ENCODE measurements at places on chromosomes 11 and 22.
A peak's percentile ranks its signal among the peaks of the same experiment; 100 is the strongest.

DNA sequence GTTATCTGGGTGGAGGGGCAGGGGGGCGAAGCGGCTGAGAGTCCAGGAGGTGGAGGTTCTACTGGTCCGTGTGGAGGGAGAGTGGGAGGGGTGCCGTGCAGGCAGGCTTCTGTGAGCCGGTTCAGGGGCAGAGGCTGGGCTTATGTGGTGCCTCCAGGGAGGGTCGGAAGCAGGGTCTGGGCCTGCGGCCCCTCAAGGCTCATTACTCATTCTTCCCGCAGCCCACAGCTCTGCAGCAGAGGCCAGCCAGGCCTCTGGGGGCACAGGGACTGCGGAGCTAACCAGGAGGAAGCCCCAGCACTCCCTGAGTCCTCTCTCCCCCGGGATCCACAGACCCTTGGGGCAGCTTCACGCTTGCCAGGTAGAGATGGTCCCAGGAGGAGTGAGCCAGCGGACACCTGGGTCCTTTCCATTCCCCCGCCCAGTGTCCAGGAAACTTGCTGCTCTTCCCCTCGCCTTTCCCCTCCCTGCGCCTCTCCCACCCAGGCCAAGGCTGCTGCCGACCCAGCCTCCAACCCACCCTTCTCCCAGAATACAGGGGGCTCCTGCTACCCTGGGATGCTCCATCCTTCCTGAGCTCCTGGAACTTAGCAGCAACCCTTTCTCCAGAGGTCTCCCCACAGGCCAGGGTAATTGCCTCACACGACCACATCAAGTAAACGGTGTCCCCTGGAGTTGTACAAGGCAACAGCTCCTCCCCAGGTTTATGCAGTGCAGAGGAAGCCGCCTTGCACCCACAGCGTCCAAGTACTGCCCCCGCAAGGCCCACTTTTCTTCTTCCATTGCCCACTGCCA is 6.3 kb downstream of the NRXN2 start:
- DNase-seq: no peak

GRCh38 chr11:128506999-128507611 is 80.3 kb downstream of the ETS1 start:
- peak; percentile 63 for DNase-seq

DNA sequence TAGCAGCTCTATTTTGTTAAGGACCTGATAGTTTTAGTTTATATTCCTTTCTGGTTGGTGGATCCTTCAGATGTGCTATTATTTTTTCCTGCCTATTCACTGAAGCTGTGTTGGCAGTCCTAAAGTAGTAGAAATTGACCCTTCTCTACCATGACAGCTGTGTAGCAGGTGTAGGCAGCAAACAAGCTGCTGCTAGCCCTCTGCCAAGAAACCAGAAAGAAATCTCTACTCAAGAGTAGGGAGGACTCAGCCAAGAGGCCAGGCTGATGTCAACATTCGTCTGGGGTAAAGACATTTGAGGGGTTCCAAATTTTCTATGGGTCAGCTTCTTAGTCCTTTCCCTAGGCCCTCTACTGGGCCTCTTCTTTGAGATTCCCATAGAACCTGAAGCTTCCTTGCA is 51.2 kb downstream of the CSTF3 start:
- DNase-seq: no peak

DNA sequence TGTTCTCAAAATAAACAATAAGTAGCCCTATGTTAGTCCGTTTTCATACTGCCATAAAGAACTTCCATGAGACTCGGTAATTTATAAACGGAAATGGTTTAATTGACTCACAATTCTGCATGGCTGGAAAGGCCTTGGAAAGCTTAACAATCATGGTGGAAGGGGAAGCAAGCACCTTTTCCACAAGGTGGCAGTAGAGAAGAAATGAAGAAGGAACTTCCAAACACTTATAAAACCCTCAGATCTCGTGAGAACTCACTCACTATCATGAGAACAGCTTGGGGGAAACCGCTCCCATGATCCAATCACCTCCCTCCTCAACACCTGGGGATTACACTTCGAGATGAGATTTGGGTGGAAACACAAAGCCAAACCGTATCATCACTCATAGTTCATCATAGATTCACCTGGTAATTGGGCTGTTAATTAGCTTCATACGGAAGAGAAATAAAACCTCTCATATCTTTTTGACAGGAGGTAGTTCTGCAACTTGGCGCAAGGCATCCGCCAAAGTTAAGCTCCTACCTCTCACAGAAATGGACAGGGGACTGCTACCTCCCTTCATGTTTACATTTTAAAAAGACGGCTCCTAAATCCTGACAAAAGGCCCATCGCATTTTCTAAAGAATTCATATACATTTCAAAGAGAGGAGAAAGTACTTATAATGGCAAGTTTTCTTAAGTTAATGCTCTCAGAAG is 49.0 kb downstream of the MUC15 start:
- no peak for DNase-seq

DNA sequence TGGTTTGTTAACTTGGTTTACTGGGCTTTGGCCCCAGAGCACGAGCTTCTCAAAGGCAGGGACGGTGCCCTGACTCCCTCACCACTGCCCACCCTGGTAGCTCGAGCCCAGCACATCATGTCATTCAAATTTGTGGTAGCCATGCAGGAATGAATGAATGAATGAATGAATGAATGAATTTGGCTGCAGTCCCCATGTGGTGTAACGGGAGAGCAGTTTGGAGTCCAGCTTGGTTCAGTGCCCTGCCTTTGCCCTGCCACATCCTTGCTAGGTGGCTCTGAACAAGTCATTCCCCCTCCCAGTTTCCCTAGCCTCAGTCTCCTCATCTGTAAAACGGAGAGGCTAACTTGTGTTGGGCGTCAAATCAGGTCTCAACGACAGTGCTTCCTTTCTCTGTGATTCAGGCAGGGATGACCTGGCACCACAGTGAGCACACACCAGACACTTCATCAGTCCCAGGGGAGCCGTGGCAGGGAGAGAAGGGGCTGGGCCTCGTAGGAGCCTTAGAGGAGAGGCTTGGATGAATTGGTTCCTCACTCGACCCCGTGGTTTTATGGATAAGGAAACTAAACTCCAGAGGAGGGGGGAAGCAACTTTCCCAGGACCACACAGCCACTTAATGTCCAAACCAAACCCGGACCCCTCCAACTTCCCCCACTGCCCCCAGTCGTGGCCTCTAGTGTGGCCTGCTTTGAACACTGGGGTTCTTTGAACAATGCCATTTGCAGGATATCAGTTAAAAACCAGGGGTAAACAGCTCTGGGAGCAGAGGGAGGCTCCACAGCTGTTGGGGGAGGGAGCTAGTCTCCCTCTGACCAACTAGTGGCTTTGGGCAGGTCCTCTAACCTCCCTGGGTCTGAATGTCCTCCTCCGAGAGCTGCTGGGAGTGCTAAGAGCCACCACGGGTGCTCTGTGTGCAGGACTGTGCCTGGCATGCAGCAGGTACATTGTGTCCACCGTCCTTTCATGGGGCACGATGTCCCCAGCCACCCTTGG is 86.2 kb downstream of the CACNA1I start:
- no peak for DNase-seq

- DNase-seq: no peak
These were observed 16.4 kb upstream of the EP300 start for GRCh38 chr22:41075946-41076345.

DNA sequence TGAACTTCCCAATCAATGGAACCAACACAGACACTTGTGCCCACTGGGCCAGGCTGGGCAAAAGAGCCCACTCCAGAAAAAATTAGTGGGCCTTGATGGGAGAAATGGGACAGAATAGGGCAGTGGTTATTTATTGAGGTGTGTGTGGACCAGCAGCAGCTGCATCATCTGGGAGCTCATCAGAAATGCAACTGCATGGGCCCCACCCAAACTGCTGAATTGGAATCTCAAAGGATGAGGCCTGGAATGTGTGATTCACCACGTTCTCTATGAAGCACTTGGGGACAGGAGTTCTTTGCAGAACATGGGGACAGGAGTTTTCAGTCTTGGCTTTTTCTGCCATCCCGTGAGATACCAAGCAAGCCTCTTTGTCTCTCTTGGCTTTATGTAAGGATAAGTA is 255.6 kb upstream of the PLET1 start:
- DNase-seq: no peak

GRCh38 chr11:29161191-29161590 is 855.6 kb downstream of the KCNA4 start:
- no peak for DNase-seq
